Uterus (tissue), 4 donors: ENCODE measurements at places on chromosomes 7 and 10.

DNA sequence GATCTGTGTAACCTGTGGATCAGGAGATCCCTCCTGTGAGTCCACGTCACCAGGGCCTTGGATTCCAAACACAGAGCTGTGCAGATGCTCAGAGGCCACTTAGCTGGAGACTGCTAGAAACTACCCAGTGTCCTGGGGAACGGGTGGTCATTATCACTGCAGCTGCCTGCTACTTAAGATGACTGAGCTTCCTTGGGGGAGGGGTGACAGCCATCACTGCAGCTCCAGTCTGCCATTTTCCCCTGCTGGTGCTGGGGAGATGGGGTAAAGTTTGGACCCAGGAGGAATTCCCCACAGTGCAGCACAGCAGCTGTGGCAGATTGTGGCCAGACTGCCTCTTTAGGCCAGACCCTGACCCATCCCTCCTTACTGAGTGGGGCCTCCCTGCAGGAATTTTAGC, 78.8 kb upstream of the VOPP1 start:
- no peak for DNase-seq

DNA sequence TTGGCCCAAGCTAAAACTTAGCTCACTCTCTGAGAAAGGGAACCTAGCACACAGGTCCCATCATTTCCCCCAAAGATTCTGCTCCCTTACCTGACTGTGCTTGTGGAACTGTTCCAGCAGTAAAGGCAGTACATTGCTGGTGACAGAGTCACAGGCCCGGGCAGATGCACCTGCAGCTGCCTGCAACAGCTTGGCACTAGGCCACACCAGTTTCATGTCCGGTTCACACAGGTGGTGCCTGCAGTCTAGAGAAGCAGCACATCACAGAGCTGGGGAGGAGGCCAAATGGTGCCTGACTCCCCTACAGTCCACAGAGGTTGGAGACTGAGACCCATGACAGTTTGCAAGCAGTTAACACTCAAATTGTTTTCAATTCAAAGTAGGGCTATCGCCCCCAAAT, 22.2 kb downstream of the ZDHHC16 start:
- no peak for DNase-seq

GRCh38 chr7:132856416-132856815, 225.5 kb downstream of the CHCHD3 start:
- no peak for DNase-seq

DNA sequence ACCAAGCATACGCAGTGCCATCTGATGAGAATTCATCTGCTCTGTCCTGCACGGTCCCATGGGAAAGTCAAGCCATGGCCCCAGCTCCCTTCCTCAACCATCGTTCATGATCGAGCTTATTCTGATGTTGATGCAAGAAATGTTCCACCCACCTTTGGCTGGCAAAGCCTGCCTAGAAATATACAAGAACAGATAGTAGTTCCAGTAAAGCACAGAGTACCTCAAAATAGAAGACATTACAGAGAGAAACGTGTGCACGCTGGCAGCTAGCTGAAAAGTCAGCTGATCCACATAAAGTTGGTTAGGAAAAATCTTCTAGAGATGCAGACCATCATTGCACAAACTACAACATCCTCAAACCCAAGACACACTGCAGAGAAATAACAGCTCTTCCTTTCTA, 127.0 kb downstream of the PTPRN2 start:
- DNase-seq, result no peak

GRCh38 chr7:72032934-72033333, 379.2 kb downstream of the CALN1 start:
- no peak for DNase-seq
